ENCODE measurements at places on chromosomes 5 and 9. TPM values are rescaled to one million over a fixed set of nuclear protein-coding genes. Genes with fewer than 3 reads are reported as not detected.

GRCh38 chr9:122213589-122214413, 15.0 kb downstream of the LHX6 start:
- peak; percentile 63 for DNase-seq
- no peak overlapping the region for H3K27ac ChIP-seq
- H3K27me3 ChIP-seq: peaks cover 74% of the 10 kb centered on the region
- H3K36me3 ChIP-seq: no peaks in the 10 kb centered on the region
- H3K4me1 ChIP-seq: peaks cover 19% of the 10 kb centered on the region

- H3K36me3 ChIP-seq: no peaks in the 10 kb centered on the region
- H3K27ac ChIP-seq: no peak overlapping the region
- H3K4me3 ChIP-seq: no peak overlapping the region
- H3K27me3 ChIP-seq: no peaks in the 10 kb centered on the region
- DNase-seq: no peak
- H3K4me1 ChIP-seq: no peaks in the 10 kb centered on the region
These were observed 84.6 kb downstream of the PAPPA start for GRCh38 chr9:116238225-116238624.

DNA sequence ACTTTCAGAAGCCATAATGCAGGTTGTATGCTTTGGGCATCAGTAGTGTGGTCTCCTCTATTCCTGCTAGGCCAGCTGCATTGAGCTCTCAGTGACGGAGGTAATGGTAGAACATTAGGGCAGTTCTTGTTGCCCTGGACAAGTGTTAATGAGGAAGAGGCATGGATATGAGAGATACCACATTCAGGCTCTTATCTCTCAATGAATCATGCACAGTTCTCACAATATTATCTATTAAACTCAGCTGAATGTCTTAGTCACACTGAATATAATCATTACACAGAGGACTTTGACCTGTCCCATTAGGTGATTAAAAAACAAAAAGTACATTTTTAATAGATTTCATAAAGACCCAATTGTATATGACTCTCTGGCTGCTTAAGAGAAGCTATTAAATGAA, 76.6 kb upstream of the SSBP2 start:
- H3K4me1 ChIP-seq: no peaks in the 10 kb centered on the region
- no peak overlapping the region for H3K27ac ChIP-seq
- no peak for DNase-seq
- H3K27me3 ChIP-seq: peaks cover 2% of the 10 kb centered on the region
- no peaks in the 10 kb centered on the region for H3K36me3 ChIP-seq

KIAA1958 gene
- 7.4 TPM for total RNA-seq

Measured in activated CD4-positive, alpha-beta memory T cell treated with anti-CD3 and anti-CD28 coated beads, Interleukin-2, amount 10 ng/mL, durations not matched to agents 7 days and 5 days (primary cell).